HS-5 (cell line): ENCODE measurements at places on chromosomes 7 and 10.
A peak's percentile ranks its signal among the peaks of the same experiment; 100 is the strongest.

GRCh38 chr7:151139071-151139790 lies 28.3 kb downstream of the GBX1 start:
- no peak for DNase-seq

GRCh38 chr7:40401406-40401805 lies 266.6 kb downstream of the SUGCT start:
- no peak for DNase-seq

DNA sequence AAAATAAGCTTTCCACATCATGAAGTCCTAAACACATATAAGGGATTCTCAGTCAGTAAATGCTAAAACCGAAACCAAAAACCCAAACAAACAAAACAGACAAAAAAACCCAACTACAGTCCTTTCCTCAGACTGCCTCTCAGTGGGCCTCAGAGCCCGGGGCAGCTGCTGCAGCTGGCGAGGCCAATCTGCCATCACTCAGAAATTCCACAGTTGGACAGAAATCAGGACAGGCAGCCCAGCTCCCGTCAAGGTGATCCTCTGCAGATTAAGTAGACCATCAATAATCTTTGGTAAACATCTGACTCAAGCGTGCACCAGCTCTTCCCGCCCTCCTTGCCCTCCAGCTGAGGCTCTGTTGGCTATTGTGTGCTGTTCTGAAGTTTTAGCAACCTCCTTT lies 142.2 kb downstream of the ATXN7L1 start:
- no peak for DNase-seq

DNA sequence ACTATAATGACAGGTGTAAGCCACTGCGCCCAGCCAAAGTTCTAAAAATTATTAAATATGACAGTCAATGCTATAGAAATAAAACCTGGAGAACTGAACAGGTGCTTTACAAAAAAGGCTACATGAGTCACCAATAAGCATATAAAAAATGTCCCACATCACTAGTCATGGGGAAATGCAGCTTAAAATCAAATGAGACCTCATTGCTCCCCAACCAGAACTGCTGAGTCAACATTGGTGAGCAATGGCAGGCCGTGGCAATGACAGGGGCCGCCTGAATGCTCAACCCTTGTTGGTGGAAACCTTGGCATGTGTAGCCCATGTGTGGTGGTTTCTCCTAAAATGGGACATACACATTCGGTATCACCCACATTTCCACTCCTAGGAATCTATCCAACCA lies 352.3 kb upstream of the KLF6 start:
- no peak for DNase-seq

DNA sequence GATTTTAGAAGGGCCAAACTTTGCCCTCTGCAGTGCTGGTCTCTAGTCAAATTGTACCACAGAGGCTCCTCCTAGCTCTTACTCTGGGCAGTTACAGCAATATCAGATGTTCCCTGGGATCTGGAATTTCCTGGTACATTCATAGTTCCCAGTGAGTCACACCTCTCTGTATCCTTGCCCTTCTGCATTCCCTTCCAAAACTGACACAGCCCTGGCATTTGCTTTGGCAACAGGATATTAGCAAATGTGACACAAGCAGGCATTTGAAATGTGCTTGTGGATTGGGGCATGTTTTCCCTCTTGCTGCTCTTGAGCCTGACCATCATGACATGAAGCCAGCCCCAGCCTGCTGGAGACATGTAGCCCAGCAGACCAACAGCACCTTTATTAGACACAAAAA lies 284.7 kb upstream of the AKR1E2 start:
- DNase-seq = peak; percentile 85

- DNase-seq = no peak
Observed at GRCh38 chr7:2607122-2607922, 24.5 kb upstream of the TTYH3 start.

GRCh38 chr10:314871-315270 lies 179.6 kb downstream of the ZMYND11 start:
- DNase-seq = no peak

DNA sequence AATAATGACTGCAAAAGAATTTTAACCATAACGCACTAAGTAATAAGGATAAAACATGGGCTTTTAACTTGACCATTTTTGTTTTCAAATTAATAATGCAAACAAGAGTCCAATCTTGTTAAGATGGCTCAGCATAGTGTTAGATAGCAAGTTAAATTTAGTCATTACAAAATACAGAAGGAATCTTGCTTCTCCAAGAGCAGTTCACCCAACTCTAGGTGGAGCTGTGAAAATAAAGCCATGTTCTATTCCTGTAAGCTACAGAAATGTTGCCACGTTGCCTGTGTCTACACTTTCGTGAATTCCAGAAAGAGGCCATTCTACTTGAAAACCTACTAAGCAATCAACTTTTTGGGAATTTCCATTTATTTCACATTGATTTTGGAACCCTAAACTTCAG lies 191.9 kb downstream of the SFMBT2 start:
- no peak for DNase-seq

GRCh38 chr7:115868369-115868768 lies 162.2 kb downstream of the TFEC start:
- DNase-seq = no peak

- no peak for DNase-seq
Observed at GRCh38 chr10:3395458-3395861, 222.9 kb upstream of the PITRM1 start.

DNA sequence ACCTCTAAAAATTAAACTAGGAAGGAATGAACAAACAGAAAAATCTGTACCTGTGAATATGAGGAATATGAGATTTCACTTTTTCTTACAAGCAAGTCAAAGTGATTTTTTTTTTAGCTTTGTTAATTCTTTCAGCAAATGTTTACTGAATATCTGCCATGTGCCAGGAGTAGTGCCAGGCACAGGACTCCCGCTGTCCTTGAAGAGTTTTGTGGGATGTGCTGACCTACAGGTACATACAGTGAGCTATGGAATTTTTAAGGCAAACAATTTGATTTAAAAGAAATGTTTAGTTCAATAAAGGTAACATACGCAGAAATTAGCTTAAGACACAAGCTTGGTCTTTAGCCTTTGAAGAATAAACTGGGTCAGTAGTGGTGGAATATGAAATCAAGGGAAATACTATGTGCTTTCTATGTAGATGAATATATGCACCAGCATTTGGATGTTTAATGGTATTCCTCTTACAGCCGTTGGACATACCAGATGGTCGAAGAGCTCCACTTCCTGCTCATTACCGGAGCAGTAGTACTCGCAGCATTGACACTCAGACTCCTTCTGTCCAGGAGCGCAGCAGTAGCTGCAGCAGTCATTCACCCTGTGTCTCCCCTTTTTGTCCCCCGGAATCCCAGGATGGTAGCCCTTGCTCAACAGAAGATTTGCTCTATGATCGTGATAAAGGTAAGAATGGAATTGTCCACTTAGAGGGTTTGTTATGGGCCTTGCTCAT lies 102.0 kb downstream of the GLCCI1 start:
- DNase-seq = no peak

- DNase-seq = no peak
Observed at GRCh38 chr7:28081016-28081415, 99.6 kb downstream of the JAZF1 start.

DNA sequence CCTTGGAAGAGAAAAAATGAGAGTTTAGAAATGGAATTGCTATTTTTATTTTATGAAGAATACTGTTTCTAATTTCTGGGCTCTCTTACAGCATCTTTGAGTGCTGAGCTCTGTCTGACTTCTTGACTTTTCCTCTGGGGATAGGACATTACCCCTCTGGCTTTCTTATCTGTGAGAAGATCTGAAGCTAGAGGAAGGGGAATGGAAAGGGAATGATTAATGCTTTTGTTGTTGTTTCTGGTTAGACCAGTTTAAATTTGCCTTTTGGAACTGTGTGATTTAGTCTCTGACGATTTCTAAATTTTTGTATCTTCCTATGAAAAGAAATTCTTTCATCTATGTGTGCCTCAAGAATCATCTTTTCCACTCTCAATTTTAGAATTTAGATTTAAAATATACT lies 811.4 kb downstream of the REEP3 start:
- DNase-seq = no peak

GRCh38 chr10:5858811-5859210 lies 30.9 kb downstream of the ANKRD16 start:
- no peak for DNase-seq

GRCh38 chr10:58833771-58834561 lies 321.3 kb downstream of the BICC1 start:
- no peak for DNase-seq

GRCh38 chr7:81007051-81007450 lies 88.2 kb upstream of the SEMA3C start:
- DNase-seq = no peak

GRCh38 chr10:15539262-15539661 lies 168.2 kb upstream of the FAM171A1 start:
- no peak for DNase-seq

GRCh38 chr10:71213127-71213621 lies 804 bp downstream of the UNC5B start:
- no peak for DNase-seq

DNA sequence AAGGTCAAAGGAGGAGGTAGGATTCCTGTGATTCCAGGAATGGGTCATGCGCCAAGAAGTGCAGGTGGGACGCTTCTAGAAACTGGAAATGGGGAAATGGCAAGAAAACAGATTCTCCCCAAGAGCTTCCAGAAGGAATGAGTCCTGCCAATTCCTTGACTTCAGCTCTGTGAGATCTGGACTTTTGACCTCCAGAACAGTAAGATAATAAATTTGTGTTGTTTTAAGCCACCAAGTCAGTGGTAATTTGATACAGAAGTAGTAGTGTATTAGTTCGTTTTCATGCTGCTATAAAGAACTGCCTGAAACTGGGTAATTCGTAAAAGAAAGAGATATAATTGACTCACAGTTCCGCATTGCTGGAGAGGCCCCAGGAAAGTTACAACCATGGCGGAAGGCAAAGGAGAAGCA lies 178.6 kb upstream of the GALNT17 start:
- DNase-seq = no peak

DNA sequence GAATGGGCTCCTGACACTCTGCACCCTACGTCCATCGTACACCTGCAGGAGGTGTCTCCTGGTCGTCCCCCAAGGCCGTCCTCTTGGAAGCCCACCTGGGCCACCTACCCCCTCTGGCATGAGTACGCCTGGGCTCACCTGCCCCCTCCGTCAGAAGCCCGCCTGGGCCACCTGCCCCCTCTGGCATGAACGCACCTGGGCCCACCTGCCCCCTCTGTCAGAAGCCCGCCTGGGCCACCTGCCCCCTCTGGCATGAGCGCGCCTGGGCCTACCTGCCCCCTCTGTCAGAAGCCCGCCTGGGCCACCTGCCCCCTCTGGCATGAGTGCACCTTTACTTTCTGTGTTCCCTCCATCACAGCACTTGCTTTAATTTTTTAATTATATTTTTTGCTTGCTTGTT lies 401.2 kb downstream of the PTPRN2 start:
- no peak for DNase-seq

- no peak for DNase-seq
Observed at GRCh38 chr10:71494980-71495381, 98.3 kb downstream of the CDH23 start.

- DNase-seq = no peak
Observed at GRCh38 chr7:29310625-29311024, 116.0 kb downstream of the CHN2 start.

- DNase-seq = peak; percentile 43
Observed at GRCh38 chr10:103168438-103168837, 24.6 kb downstream of the NT5C2 start.

DNA sequence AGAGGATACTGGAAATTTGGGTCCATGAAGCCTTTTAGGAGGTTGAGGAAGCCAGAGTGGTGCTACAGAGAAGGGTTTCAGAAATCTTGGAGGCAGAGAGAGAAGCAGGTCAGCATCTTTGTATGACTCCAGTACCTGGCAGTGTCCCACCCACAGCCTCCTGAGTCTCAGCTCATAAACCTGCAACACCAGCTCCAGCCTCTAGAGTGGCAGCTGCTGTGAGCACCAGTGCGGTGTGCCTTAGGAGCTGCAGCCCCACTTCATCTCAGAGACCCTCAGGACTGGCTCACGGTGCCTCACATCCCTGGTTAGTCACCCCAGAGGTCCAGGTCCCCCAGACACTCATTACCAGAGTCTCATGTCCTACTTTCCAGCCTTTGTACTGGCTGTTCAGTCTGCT lies 84.8 kb upstream of the PRKAR2B start:
- no peak for DNase-seq

- DNase-seq = no peak
Observed at GRCh38 chr7:47653550-47654411, 71.9 kb upstream of the TNS3 start.

DNA sequence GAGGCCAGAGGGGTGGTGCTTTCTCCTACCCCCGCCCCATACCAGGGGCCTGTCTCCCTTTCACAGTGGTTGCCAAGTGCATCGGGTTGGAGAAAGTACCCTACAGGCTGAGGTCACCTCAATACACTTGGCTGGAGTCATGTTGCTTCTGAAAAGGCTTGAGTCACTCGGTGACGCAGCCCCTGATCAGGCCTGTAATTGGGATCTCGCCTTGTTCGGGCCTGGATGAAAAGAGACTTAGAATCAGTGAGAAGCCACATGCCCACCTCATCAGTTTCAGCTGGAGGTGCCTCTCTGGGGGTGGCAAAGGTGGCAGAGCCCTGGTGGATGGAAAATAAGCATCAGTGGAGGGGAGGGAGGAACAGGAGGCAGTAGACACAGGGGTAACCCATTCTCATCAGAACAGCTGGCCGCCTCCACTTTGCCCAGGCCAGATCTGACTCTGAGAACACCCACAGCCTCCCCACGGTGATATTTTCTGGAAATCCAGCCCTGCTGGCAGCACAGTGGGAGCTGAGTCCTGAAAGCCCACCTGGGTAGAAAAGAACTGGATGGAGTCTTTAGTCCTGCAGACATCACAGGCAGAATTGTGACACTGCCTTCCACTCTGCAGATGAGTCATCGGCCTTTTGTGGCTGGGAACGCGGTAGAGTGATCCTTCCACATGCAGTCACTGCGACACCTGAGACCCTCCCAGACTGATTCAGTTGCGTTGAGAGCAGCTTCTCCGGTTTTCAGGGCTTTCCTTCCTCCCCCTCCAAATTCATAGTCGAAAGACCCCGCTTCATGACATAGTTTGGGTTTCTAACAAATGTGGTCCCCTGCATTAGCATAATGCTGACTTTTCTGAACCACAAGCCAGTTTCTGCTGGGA lies 108.0 kb downstream of the GRK5 start:
- DNase-seq = peak; percentile 79

- no peak for DNase-seq
Observed at GRCh38 chr7:78033410-78033809, 234.8 kb downstream of the PHTF2 start.

DNA sequence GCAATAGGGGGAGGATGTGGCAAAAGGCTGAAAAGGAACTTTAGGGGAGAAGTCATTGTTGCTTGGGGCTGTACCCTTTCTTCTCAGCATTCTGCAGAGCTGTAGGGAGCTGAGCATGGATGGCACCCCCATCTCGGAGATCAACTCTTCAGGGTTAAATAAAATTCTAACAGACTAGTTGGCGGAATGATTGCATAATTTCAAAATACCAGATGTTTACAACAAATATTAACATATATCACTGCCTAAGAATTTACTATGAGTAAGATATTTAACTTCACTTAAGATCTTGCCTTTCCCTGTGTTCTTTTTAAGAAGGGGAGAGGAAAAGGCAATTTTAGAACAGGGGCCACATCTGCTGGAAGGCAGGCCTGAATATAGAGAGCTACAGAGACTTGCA lies 509 bp upstream of the OR2F1 start:
- no peak for DNase-seq
